ENCODE measurements at places on chromosomes 3 and 15. TPM values are rescaled to one million over a fixed set of nuclear protein-coding genes. Genes with fewer than 3 reads are reported as not detected.

The PARP15 gene
- 40.6 TPM for total RNA-seq

The SAMD7 gene
- not detected for total RNA-seq

The CA12 gene
- 0.12 TPM for total RNA-seq

The CHD2 gene
- total RNA-seq, result 121 TPM

The ERICH6 gene
- not detected for total RNA-seq

The MUSTN1 gene
- 3.0 TPM for total RNA-seq

The TOMM70 gene
- 38.9 TPM for total RNA-seq

The MORC1 gene
- not detected for total RNA-seq

All from activated CD8-positive, alpha-beta memory T cell treated with anti-CD3 and anti-CD28 coated beads, Interleukin-2, amount 10 ng/mL, durations not matched to agents 7 days and 5 days (primary cell).